ENCODE measurements at places on chromosomes 4 and X.

GRCh38 chr4:25813448-25814106 is 49.2 kb downstream of the SEL1L3 start:
- peak; percentile 62 for DNase-seq

DNA sequence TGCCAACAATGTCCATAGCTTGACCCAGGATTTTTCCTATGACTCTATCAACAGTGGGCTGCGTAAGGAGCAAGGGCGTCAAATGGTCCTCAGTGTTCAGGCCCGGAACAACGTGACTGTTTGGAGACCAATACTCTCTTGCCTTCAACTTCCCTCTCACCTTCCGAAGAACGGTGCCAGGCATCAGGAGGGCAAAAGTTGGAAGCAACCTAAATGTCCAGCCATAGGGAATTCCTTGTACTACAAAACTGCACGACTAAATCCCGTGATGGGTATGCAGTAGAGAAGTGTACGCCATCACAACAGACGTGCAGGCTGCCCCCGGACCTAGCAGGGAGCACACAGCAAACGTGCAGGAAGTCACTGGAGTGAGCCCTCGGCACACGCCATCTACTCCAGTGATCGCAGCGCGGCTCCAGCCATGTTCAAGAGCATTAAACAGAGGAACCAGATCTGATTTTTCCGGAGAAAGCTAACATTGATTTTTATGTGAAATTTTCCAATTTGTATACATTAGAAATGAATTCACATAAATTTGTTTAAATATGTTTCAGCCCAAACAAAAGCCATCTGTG is 79.0 kb downstream of the JAKMIP1 start:
- DNase-seq: no peak

GRCh38 chr4:88528861-88529260 is 5.3 kb upstream of the PYURF start:
- DNase-seq: no peak

DNA sequence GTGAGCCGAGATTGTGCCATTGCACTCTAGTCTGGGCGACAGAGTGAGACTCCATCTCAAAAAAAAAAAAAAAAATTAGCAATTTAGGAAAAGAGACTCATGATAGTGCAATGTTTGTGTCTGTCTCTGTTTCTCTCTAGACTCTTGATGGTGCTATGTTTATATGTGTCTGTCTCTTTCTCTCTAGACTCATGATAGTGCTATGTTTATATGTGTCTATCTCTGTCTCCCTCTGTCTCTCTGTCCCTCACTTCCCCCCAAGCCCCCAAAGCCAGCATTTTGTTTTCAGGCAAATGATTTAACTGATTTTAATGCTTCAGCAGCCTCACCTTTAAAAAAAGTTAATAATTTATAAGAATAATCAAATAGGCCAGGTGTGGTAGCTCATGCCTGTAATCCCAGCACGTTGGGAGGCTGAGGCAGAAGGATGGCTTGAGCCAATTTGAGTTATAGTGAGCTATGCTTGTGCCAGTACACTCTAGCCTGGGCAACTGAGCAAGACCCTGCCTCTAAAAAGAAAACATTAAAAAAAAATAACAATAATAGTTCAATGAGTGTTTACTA is 6.9 kb downstream of the MOB1B start:
- no peak for DNase-seq

GRCh38 chr4:27245216-27245615 is 384.6 kb downstream of the STIM2 start:
- DNase-seq: no peak

- no peak for DNase-seq
These were observed 39.3 kb downstream of the GASK1B start for GRCh38 chr4:158133551-158133950.

DNA sequence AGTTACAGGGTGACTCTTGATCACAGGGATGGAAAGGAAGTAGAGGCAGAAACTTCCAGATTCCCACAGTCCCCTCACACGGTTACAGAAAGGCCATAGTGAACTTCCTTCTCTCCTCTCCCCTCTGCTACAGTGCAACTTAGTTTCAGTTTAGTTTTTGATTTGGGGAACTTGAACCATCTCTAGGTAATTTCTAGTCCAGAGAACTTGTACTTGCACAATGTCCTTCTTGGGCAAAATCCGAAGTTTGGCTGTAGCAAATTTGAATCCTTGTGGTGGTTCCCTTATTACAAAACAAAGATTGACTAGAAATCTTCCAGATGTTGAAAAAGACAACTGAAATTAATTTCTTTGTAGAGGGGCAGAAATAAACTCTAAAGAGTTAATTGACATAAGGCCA is 1.2 kb upstream of the BLTP1 start:
- no peak for DNase-seq

- peak; percentile 31 for DNase-seq
These were observed 144.6 kb downstream of the KIT start for GRCh38 chr4:54802336-54802735.

GRCh38 chr4:26785810-26786209 is 74.8 kb upstream of the STIM2 start:
- no peak for DNase-seq

- no peak for DNase-seq
These were observed 35.3 kb upstream of the FGFR3 start for GRCh38 chr4:1757836-1758235.

- no peak for DNase-seq
These were observed 9.6 kb upstream of the MRPL1 start for GRCh38 chr4:77852892-77853495.

GRCh38 chrX:31652650-31653049 is 580.8 kb upstream of the FTHL17 start:
- DNase-seq: no peak

DNA sequence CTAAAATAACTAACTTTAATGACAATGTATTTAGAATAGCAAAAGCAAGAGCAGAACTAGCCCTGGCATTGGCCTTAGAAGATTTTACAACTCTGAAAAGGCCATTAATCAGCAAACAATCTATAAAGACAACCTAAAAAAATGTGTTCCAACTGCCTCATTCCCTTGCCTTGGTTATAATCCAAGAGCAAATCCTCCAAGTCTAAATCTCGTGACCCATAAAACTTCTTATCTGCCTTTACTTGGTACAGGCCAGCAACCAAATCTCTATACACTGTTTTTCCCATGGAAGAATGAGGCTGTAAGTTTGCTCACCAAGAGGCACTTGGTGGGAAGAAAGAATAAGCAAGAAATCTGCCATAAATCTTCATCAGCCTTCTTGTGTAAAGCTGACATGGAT is 175.3 kb upstream of the MID1 start:
- DNase-seq: no peak

DNA sequence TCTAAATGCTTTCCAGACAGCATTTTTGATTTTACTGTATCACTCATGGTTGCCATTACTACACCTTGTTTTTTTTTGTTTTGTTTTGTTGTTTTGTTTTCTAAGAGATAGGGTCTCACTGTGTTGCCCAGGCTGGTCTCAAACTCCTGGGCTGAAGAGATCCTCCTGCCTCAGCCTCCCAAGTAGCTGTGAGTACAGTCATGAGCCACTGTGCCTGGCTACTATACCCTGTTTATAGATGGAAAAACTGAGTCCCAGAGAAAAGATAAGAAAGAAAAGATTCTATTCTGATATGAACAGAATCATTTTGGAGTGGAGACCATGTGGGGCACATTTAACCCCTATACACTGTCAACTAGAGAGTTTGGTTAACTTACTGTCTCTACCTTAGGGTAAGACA is 20.0 kb downstream of the ADD1 start:
- no peak for DNase-seq

GRCh38 chr4:36493251-36493650 is 211.8 kb downstream of the DTHD1 start:
- no peak for DNase-seq

GRCh38 chrX:137982472-137983172 is 416.7 kb downstream of the ZIC3 start:
- no peak for DNase-seq

DNA sequence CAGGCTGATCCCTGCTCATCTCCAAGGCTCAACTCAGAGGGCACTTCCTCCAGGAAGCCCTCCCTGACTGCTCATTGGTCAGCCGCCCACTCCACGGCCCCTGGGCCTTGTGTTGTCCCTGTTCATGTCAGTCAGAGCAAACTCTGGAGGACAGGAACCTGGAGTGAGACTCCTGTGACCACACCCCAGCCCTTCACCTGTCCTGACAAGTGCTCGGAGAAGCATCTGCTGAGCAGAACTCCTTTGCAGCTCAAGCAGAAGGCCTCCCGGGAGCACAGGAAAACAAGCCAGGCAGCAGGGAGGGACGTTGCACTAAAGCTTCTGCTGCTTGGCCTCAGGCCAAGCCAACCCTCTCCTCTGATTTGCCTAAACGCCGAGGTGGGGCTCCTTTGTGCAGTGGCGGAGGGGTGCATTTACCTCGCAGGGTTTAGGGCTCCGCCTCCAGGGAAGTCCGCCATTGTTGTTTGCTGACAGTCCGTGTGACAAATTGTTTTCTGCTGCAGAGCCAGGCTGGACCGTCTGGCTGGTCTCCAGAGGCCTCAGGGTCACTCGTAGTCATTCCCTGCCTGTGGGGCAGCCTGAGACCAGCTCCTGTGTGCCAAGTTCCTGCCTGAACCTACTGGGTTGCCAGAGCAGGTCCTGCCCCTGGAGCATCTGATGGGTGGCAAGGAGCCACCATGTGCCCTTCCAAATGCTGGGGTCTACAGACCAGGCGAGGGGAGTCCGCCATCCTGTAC is 61.8 kb downstream of the C4orf50 start:
- DNase-seq: no peak

DNA sequence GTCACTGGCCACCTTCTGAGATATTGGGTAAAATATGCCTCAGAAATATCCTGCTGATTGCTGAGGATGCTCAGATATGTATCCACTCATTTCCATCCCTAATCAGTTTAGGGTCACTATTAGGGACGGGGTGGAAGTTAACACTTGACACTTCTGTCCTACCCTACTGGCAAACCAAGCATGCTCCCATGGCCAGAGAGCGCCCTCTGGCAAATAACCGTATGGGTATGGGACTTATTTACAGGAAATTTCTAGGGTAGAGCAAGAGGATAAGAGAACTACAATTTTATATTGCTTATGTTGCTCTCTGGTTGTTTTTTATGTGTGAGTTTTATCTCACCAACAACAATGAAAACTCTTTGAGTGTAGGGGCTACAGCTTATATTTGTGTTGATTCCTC is 86.8 kb upstream of the TSPAN7 start:
- DNase-seq: no peak

GRCh38 chr4:90095000-90095399 is 32.2 kb upstream of the CCSER1 start:
- DNase-seq: no peak

DNA sequence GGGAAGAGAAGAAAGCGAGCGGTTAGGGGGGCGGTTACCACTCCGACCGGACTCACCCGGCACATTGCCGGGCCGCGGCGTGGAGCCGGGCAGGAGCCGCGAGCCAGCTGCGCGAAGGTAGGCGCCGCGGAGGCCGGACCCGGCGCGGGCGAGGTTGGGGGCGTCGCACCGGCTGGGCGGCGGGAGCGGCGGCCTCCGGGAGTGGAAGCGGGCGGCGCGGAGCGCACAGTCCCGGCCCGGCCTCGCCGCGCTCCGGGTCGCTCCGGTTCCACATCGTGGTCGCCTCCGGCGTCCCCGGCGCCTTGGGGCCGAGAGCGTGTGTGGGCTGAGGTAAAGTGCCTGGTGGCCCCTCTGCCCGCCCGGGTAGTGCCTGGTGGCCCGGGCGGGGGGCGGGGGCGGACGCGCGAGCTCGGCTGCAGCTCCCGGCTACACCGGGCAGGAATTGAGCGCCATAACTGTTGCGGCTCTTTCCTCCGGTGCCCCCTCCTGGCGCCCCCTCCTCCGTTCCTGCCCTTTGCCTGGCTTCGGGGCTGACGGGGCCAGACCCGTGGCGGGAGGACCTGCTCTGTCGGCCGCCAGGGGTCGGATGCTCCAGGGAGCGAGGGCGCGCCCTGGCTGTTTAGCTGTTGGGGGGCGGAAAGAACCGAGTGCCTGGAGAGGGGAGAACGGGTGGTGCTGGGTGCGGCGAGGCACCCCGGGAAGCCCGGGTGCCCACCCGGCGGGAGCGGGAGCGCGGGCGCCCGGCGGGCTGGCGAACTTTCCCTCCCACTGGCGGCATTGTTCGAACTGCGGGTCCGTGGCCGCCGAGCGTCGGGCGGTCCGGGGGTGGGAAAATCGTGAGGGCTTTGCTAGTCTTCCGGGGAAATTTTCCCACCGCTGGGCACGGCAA is 626 bp downstream of the JADE3 start:
- no peak for DNase-seq

- DNase-seq: no peak
These were observed 7.9 kb downstream of the SPARCL1 start for GRCh38 chr4:87521319-87521718.

DNA sequence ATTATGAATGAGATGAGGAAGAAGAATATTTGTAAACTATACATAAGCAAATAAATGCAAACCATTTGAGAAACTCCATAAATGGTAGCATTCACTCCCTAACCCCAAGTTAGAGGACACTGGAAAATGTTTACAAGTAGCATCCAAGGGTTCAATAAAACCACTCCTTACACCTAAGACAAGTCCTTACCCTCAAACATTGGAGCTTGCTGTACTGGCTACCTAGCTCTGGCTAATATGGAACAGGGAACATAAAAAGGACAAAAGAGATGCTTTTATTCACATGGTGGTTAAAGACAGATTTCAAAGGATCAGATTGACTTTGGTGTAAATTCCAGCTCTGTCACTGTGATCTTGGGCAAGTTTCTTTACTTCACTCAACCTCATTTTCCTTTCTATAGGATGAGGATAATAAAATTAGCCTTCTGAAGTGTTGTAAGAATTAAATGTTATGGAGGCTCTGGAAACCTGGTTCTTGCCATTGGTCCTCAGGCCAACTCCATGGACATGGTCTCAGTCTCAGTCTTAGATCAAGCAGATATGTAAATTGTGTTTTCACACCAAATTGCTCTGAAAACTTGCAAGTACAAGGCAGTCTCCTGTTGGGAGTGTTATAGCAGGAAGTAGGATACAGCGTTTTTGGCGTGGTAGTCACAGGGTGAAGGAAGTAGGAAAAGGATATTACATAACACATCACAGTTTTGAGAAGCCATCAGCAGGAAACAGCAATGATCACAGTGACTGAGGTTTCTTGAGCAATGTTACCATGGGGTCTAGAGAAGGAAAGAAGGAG is 3.3 kb downstream of the CXCL1 start:
- no peak for DNase-seq

DNA sequence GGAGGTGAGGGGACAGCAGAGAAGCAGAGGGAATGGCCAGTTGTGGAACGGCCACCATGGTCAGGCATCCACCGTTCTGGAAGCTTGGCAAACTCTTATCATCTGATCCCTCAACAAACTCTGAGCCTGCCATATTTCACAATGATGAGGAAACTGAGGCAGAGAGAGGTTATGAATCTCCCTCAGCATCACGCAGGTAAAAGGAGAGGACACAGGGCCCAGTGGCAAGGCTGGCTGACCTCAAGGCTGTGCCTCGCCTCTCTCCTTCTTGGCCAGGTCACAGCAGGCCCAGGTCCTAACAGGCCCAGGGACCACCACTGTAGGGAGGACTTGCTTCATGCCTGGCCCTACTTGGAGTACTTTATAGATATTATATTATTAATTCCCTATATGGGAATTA is 242.8 kb downstream of the EVC2 start:
- DNase-seq: no peak

GRCh38 chr4:41256740-41257256 is at the start of gene UCHL1:
Gene UCHL1 (plus strand): TSS chr4:41256928. CDS start chr4:41256977, 49 bp downstream.
- DNase-seq: peak; percentile 72
